ENCODE measurements at places on chromosomes 6 and 20.

DNA sequence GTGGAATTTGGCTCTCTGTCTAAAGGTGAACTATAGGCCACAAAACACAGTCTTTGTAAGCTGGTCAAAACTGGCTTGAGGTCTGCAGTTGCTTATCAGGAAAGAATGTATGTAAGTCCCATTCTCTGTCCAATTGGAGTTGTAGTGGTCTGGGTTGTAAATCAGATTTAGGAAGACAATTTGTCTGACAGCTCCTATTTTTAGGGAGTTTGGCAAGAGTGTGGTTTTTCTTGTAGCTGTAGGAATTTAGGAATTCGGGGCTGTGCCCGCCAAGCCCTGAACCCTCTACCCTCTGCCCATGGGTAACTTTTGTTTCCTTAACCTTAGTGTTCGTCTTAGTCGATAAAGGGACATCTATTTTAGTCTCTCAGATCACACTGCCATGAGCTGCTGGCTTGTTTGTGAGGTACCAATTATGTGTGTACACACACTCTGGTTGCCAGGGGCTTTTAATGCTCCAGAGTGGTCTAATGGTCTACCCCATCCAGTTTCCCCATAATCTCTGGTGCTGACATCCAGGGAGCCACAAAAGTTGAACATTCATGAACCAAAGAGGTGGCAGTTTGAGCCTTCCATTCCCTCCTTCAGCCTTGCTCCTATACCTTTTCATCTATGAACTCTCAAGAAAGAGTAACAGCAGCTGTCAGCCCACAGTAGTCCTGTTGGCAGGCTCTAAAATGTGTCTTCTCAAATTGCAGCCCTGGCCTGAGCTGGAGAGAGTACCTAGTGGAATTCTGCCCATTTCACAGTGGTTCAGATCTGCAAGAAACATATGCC is 93.0 kb downstream of the ANKRD6 start:
- no peak for DNase-seq

- DNase-seq = no peak
Measured at GRCh38 chr20:22509843-22510147, 74.6 kb downstream of the FOXA2 start.

- DNase-seq = peak; percentile 27
Measured at GRCh38 chr6:141677598-141678211, 455.0 kb upstream of the GJE1 start.

- peak; percentile 24 for DNase-seq
Measured at GRCh38 chr20:1001911-1002681, at the start of gene RSPO4. Gene RSPO4, minus strand, starts transcription at chr20:1002311. Its CDS starts 147 bp downstream, at chr20:1002164.

DNA sequence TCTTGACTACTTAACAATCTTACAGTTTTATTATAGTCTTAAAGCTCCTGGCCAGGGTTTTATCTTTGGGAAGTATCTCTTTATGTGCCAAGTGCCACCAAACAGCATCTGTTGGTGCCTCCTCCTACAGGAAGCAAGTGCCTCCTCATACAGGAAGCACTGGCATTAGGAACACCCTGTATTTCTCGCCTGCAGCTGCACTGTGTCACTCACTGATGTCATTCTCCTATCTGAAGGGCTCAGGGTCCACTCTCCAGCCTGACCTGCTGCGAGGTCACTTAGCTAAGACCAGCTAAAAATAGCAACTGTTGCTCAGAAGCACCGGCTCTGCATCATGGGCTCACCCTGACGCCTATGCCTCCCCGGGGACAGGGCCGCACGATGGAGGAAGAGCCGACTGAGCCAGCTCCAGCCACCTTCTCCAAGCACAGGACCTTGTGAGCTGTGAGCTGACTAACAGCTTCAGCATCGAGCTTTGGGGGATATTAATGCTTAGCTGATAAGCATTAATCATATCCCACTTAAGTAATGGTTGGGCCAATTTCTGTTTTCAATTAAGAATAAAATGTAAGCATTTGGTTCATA is 66.3 kb upstream of the CD93 start:
- peak; percentile 92 for DNase-seq

DNA sequence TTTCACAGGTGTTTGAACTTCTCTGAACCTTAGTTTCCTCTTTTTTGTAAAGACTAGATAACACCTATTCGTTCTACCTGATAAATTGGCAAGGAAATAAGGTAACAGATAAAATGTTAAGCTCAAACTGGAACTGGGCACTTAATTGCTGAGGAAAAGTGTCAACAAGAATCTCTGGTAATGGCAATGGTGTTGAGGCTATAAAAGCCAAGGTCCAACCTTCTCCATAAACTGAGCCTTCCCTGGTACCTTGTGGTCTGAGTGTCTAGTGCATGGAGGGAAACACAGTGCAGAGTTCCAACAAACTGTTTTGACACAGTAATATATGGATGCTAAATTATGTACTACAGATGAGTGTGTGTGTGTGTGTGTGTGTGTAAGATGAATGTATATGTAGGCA is 33.4 kb upstream of the GSTA4 start:
- no peak for DNase-seq

DNA sequence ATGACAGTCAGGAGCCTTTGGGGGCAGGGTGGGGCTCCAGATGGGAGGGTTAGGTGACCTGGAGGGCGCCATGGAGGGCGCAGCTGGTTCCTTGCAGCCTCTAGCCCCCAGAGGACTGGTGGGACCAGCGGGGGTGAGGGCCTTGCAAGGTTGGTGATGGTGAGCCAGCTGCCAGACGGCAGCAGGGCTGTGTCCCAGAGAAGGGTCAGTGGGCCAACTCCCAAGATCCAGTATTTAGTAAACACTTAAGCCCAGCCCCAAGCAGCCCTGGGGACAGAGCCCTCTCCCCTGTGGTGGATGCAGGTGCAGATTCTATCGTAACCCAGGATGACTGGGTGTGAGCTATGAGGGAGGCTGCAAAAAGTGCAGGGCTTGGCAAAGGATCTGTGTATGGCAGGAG is 201.5 kb upstream of the RNF24 start:
- DNase-seq = no peak

Data from suppressor macrophage (primary cell).